ENCODE measurements at places on chromosomes 16 and 17. TPM values are rescaled to one million over a fixed set of nuclear protein-coding genes. Genes with fewer than 3 reads are reported as not detected.

DNA sequence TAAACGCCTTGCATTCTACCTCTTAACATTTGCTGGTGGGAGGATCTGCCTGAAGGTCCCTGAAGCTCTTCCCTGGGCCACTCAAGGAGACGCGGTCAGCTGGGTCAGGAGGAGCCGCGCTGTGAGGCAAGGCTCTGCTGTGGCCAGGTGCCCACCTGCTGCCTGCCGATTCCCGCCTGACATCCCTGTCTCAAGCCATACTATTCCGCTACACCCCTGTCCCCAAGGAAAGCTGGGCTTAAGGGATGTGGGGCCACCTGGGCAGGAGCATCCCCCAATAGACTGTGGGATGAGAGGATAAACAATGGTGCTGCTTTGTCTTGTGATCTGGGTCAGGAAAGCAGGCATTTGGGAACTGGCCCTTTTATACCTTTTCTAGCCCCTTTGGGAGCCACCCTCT, 5.1 kb downstream of the TPPP3 start:
- peak; percentile 45 for DNase-seq

TAF1C gene
- 80.2 TPM for total RNA-seq

DNA sequence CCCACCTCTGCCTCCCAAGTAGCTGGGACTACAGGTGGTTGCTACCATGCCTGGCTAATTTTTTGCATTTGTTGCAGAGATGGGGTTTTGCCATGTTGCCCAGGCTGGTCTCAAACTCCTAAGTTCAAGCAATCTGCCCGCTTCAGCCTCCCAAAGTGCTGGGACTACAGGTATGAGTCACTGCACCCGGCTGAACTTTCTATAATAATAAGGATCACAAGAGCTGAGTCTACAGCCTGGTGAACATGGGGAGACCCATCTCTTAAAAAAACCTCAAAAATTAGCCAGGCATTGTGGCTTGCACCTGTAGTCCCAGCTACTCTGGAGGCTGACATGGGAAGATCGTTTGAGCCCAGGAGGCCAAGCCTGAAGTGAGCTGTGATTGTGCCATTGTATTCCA, 53.5 kb downstream of the WDR59 start:
- no peak for DNase-seq

- DNase-seq: no peak
Measured at GRCh38 chr17:82679586-82680465, 18.7 kb downstream of the RAB40B start.

- no peak for DNase-seq
Measured at GRCh38 chr17:34218748-34219147, 36.3 kb upstream of the CCL2 start.

DNA sequence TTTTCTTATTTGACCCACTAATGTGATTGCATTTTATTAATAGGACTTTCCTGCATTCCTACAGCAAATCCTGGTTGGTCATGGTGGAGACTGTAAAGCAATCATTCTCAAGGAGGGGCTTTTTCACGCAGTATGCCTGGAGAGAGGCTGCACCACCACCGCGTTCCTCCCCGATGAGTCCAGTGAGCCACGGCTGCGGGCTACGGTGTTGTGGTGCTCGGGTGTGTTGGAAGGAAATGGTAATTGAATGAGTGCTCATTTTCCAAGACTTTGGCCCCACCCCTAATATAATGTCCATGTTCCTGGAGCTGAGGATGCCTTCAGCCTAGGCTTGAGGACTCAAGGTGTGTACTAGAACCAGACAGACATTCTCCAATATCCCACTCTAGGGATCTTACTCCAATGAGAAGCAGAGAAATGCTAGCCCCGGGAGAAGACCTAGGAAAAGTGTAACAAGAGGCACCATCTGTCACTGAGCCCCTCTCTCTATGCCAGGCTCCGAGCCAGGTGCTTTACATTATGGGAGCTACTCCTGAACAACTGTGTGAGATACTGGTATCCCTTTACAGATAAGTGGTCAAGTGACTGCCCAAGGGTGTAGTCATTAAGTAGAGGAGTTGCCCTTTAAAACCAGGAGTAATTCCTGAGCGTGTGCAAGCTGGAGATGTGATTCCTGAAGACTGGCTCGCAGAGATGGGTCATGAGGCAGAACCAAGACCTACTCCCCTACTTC, 39.4 kb downstream of the HEATR6 start:
- DNase-seq: no peak

DNA sequence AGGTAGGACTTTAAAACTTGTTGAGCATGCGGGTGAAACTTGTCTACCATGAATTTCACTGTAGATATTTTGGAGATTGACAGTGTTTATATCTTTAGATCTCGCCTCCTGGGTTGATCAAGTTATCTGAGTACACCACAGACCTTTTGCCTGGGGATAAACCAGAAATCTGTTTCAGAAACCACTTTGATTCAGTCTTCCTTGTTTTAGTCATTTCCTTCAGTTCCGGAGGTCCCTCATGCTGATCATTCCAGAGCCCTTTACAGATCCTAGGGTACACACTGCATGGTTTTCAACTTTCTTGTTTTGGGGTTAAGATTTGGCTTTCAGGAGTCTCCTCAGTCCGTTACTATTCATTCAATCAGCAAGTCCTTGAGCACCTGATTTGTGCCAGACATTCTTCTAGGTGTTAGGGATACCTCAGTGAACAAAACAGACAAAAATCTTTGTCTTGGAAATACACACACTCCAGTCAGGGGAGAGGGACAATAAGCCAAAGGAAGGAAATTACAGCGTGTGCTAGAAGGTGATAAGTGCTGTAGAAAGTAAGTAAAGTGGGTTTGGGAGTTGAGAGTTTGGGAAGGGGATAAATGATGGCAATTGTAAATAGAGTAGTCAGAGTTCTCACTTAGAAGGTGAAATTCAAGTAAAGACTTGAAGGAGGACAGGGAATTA, 12.2 kb downstream of the NOD2 start:
- DNase-seq: no peak

GRCh38 chr17:74807925-74808324, 31.8 kb upstream of the NAT9 start:
- DNase-seq: no peak

CDH3 gene
- total RNA-seq: 9.6 TPM

DNA sequence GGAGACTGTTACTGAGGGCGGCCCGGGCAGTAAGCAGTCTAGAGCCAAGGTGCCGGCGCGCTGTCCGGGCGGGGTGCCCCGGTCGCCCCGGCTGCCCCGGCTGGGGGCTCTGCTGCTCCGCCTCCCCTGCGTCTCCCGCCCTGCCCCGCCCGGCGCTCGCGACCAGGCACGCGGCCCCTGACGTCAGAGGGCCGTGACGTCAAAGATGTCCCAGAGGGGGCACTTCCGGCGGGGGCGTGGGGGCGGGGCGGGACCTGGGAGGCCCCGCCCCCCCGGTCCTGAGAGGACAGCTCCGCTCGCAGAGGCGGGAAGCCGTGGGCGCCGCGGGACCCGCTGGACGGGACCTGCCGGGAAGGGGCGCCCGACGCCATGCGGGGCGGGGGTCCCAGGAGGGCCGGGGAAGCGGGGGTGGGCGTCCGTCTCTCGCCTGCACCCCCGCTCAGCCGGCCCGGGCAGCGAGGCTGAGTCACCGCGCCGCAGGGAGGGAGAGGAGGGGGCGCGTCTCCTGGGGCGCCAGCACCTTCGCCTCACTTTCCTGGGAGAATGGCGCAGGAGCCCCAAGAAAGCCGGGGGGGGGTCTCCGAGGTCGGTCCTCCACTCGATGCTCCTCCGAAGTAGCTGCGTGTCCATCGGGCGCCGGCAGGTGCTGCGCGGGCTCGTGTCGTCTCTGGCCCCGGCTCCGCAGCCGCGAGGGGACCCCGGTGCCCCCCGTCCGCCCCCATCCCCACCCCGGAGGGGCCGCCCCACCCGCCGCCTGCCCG, 4.4 kb upstream of the HIC1 start:
- peak; percentile 87 for DNase-seq

CAPNS2 gene
- total RNA-seq: 0.67 TPM

DNA sequence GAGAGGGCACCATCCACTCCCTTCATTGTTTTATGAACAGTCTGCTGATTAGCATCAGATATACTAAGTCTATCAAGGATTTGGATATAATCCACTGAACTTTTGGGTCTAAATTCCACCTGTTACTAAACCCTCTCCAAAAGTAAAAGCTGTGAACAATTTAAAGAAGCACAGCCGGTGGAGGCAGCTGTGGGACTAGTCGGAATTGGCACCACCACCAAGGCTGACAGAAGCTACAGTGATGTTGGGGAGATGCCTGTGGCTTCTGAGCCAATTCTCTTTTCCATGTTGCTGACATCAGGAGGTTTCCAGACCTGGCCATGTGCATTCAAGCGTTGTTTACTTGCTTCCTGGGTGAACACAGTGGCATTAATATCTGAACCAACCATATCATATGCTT, 679.0 kb upstream of the CA10 start:
- no peak for DNase-seq

CPHXL2 gene
- not detected for total RNA-seq

OR2C1 gene
- total RNA-seq: not detected

DNA sequence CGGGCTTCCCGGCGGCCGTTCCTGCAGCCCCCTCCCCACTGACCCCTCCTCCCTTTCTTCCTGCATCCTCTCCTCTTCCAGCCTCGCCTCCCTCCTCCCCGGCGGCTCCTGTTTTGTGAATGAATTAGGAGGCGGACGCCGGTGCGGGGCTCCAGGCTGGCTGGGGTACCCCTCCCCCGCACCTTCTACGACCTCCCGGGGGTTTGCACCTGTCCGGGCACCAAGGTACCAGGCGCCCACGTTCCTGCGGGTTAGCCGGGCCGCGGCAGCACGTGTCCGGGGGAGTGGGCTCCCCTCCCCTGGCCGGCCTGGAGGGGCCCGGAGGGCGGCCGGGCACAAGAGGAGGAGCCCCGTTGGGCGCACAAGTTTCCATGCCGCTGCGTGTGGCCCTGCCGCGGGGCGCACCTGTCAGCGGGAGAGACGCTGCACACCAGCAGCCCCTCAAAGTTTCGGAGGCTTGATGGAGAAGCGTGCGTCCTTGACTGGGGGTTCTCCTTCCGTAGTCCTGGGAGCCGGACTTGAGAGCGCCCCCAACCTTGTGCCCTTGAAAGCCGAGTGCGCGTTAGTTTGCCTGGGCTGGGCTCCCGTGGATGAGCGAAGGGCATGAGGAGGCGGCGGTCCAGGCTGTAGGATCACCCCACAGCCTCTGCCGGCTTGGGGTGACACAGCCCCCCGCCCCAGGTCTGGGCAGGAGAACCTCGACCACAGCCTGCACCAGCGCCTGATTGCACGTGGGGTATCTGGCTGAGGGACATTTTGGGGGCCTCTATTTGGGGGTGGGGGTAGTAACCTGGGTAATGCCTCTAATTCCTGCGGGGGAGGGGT, 1.2 kb downstream of the HAS3 start:
- no peak for DNase-seq

DNA sequence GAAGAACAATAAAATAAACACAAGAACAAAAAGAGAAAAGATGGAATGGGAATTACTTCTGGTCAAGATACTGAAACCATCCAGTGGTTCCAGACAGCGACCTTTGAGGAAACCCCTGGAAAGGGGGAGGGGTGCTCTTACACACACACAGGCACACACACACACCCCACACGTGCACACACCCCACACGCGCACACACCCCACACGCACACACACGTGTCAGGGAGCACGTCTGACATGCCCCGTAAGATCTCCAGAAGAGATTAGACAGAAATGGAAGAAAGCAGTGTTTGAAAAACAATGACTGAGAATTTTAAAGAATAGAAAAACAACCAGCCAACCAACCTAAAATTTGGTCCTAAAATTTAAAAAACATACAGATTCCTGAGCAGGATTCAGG, 45.3 kb upstream of the FASN start:
- no peak for DNase-seq

DNA sequence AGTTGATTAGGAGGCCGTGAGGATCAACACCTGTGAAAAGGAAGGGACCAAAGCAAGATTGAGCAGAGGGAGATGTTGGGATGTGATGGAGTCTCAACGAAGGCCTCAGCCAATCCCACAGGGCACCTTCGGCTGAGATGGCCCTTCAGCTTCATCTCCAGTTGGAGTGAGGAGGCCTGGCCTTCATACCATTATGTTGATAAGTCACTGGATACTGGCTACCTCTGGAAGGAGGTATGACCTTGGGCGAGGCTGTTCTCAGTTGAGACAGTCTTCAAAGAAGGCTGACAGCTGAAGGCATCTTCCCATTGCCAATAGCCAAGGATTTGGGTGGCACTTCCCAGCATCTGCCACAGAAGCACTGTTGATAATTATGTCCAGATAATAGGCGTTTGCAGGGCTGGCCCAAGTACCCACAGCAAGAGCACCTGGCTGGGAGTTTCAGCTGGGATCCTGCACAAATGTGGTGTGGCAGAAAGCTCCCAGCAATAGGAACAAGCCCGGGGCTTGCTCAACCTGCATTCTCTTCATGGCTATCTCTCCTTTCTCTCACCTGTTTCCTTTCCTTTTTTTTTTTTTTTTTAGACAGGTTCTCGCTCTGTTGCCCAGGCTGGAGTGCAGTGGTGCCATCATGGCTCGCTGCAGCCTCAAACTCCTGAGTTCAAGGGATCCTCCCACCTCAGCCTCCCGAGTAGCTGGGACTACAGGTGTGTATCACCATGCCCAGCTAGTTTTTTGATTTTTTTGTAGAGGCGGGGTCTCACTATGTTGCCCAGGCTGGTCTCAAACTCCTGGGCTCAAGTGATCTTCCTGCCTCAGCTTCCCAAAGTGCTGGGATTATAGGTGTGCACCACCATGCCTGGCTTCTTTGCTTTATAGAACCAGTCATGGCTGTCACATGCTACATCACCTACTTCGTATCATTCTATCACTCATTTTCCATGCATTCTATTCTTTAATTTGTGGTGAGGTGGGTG, 18.2 kb upstream of the MAP3K14 start:
- DNase-seq: peak; percentile 15

B3GNT9 gene
- total RNA-seq: 19.3 TPM

DNA sequence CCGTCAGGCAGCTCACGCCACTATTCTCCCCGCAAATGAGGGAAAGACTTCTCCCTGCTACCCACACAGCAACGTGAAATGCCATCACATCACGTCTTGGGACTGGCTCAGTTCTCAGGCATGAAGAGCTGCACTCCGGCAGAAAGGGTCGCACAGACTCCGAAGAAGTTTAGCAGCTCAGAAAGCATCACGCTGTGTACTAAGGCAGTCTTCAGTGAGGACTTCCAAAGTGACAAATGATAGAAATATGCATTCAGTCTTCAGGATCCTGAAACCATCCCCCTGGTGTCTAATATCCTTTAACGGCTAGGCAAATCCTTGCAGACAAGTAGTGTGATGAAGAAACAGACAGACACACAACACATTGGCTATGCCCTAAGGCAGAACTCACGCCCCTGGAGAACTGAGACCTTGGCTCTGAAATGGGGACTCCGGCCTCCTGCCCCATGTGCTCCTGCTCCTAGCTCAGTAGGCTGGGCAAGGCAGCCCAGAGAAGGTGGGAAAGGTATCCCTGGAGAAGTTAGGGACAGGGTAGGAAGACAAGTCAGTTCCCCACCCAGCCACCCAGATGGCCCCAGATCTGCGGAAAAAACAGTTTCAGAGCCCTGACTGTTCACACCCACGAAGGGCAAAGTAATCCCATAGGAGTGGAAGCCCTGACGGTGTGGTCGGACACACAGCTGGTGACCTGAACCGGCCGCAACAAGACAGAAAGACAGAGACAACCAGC, 1.6 kb downstream of the XYLT1 start:
- no peak for DNase-seq
